EL (cell line): ENCODE measurements at places on chromosomes 2 and 18.
A peak's percentile ranks its signal among the peaks of the same experiment; 100 is the strongest.

GRCh38 chr2:174335988-174336500, 1.3 kb downstream of the SP9 start:
- DNase-seq: peak; percentile 58

DNA sequence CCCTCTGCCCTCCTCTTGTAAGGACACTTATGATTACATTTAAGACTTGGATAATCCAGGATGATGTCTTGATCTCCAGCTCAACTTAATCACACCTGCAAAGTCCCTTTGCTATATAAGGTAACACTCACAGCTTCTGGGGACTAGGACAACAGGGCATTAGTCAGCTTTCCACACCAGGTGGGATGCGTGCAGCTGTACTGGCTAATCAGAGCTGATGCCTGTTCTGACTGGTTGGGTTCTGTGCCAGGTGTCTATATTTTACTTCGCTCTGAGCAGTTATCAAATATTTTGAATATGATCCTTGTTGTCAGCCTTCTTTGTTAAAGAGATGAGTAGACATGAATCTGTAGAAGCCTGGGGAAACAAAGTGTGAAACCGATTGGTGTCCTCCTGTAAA, 115.5 kb upstream of the ATP8B1 start:
- no peak for DNase-seq

DNA sequence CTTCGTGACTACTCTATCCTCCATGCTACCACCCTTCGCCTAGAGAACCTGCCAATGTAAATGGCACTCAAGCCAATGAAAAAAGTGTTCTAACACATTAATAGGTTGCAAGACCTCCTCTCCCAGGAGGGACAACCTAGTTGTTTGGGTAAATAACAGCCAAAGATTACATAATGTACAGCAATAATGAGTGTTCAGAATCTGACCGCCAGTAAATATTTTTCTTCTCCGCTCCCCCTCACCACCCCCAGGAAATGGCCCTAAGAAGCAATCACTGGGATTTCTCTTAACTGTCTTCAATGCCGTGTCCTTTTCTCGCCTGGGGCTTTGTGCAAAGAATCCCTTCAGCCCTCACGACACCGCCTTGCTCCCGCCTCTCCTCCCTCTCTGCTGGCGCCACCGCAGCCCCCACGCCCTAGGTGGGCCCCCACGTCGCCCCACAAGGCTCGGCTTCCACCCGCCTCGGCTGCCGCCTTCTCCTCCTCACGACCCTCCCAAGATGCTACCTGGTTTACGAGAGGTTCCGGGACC, 458 bp downstream of the HYCC2 start:
- DNase-seq: peak; percentile 30

DNA sequence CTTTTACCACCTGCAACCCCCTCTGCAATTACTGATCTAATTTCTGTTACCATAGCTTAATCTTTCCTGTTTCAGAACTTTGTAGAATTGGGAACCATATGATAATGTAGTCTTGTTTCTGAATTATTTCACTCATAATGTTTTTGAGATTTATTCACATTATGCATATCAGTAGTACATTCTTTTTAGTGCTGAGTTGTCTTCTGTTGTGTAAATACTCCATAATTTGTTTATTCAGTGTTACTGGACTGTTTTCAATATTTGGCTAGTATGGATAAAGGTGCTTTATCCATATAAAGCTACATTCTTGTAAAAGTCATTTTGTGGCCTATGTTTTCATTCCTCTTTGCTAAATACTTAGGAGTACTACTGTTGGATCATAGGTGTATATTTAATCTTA, 152.5 kb downstream of the TAF4B start:
- DNase-seq: no peak

- DNase-seq: no peak
These were observed 38.1 kb downstream of the ZNF236 start for GRCh38 chr18:76860411-76860810.

- DNase-seq: peak; percentile 19
These were observed 57.9 kb upstream of the EPAS1 start for GRCh38 chr2:46239175-46239846.

DNA sequence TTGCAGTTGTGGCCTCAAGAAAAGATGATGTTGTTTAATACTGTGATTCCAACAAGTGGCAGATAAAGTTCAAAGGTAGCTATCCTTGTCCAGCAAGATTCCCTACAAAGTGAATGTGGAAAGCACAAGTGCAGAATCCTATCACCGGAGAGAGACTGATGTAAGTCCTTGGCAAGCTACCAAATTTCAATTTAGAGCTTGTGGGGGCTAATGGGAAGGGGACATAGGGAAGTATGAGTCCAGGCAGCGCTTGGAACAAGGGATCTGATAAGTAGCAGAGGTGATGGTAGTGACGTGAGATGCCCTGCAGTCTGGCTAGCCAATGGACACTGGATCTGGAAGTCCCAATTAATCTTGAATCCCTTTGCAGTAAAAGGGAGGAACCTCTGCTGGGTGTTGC, 165.2 kb upstream of the DTNA start:
- no peak for DNase-seq

DNA sequence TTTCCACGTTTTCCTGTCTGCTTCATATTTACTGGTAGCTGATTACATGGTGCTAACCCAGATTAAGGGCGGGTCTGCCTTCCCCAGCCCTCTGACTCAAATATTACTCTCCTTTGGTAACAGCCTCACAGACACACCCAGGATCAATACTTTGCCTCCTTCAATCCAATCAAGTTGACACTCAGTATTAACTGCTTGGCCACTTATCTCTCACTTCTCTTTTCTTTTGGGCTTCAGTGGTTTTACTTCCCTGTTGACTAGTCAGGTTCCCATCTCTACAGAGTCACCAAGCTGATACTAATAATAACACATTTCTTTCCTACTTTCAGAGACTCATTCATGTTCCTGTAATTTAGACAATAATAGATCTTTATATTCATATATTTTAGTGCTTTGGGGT, 302.2 kb upstream of the MAP2 start:
- DNase-seq: no peak

DNA sequence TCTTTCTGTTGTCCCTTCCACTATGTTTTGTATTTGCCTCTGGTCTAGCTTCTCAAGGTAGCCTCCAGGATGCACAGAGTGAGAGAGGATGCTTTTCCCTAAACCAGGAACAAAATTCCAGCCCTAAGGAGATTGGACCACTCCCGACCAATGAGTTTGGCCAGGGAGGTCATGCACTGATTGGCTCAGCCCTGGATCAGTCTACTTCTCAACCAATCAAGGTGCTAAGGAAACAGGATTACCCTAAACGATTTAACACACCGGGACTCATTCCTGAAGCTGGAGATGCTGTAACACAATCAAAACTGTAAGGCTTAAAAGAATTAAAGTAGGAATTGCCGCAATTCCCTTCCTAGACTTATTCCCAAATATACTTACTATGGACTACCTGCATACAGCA, 34.2 kb upstream of the NR4A2 start:
- no peak for DNase-seq

- no peak for DNase-seq
These were observed 39.2 kb upstream of the PNPT1 start for GRCh38 chr2:55732854-55733253.

- peak; percentile 64 for DNase-seq
These were observed 18.0 kb upstream of the FAP start for GRCh38 chr2:162261032-162261945.

- DNase-seq: no peak
These were observed 231.7 kb downstream of the KLHL29 start for GRCh38 chr2:23616630-23617029.

DNA sequence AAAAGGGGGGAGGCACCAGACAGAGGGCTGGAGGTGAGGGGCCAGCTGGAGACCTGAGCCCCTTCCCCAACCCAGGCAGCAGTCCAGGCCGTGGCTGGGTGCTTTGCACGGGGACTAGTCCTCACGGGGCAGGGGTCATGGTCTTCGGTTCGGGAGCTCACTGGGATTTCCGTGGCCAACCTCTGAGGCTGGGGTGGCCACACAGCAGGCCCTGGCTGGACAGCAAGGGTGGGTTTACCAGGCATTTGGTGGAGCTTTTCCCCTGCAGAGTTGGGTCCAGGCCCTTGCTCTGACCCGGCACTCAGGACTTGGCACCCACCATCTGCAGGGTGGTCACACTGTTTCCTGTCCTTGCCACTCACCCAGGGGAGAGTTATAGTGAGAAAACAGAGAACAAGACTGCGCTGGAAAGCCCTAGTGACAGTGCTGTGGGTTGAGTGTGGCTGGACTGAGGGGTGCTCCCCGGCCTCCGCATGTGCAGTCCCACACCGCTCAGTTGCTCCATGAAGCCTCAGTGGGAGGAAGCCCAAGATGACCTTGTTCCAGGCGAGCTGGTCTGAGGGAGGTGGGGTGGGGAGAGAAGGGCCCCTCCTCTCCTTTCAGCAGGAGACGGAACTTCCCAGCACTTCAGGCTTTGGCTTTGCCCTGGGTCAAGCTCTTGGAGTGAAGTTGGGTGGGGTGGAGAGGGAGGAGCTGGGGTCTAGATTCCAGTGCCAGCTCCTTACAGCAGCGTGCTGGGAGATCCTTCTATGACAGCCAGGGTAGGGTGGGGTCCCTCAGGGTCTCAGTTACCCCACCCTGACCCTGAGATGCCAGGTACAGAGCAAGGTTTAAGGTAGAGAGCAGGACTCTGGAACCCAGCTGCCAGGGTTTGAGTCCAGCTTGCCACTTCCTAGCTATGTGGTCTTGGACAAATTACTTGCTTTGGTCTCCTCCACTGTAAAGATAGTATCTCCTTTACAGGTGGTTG, 219.8 kb downstream of the DYSF start:
- DNase-seq: no peak

DNA sequence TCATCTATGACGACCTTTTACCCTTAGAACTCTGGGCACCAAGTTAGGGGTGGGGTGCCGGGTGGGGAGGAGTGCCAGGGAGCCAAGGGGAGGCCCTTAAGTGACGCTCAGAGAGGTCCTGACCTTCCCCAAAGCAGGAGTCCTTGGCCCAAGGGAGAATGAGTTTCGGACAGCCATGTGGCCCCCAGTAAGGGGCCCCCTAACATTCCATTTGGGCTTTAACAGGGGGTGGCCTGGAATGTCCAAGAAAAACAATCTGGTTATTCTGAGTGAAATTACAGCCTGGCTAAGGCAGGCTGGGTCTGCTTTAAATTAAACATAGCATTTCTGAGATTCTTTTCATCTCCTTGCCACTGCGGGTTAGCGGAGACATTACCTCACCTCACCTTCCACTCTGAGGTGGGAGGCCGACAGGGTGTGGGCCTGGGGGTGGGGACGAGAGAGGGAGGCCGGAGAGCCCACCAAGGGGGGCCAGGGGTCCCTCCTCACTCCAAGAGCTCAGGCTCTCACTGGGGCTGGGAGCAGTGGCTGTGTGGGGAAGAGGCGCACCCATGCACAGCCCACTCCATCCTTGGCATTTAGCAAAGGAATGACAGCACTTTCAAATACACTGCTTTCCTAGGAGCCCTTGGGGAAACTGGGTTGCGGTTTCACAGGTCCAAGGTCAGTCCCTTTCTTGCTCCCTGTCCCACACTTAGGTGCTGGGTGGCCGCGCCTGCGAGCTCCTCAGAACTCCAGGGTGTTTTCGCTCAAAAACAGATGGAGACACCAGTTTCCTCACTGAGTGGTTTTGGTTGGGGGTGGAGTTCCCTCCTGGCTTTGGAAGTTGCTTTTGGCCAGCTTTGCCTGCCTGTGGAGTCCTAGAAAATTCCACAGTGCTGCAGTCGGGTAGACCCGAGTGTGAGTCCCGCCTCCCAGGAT, 107.4 kb downstream of the POLR1A start:
- DNase-seq: peak; percentile 87

- DNase-seq: no peak
These were observed 566.2 kb upstream of the CDH2 start for GRCh38 chr18:28743115-28743514.

GRCh38 chr2:147500819-147501395, 343.9 kb upstream of the ACVR2A start:
- DNase-seq: no peak

DNA sequence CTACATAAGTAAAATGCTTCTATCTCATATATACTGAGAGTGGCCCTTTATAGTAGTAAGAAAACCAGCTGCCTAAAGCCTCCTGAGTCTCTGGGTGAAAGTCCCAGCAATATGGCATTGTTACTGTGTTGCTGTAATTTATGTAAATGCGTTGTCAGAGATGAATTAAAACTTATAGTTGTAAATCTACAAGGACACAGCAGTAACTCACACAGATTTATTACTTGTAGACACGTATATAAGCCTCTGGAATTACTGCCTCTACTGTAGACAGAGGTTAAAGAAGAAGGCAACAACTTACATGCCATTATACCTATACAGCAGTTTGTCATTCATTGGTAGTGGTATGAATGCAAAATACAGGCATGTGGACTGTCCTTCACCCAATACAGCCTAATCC, 169.1 kb upstream of the BOD1L2 start:
- no peak for DNase-seq

- peak; percentile 25 for DNase-seq
These were observed 7.3 kb upstream of the CHN1 start for GRCh38 chr2:175012516-175012915.

DNA sequence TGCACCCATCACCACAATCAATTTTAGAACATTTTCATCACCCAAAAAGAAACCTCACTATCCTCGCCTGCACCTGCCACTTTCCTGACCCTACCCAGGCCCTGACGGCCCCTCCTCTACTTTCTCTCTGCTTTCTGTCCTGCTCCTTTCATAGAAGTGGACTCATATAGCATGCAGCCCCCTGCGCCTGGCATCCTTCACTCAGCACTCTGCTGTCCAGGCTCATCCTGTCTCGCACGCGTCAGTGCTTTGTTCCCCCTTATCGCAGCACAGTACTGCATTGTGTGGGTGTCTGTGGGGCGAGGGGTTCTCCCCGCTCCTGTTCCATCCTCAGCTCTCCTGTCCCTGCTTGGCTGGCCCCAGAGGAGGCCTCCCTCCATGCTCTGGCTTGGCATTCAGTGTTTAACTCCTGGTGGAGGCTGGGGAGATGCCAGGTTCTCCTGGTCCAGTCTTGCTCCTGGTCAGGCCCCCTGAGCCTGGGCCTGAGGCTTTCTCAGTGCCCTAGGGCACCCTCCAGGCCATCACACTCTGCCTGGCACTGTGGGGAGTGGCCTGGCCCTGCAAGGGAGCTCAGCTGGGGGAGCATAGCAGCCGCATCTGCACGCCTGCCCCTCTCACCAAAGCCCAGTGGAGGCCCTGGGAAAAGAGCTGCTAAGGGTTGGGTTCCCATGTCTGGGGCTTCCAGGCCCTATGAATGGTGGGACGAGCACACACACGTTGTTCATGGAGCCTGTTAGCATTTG, 6.6 kb upstream of the TUBB6 start:
- no peak for DNase-seq

GRCh38 chr2:38907743-38908562, 18.3 kb downstream of the ARHGEF33 start:
- DNase-seq: no peak

GRCh38 chr2:218095853-218096252, 26.8 kb downstream of the RUFY4 start:
- no peak for DNase-seq

DNA sequence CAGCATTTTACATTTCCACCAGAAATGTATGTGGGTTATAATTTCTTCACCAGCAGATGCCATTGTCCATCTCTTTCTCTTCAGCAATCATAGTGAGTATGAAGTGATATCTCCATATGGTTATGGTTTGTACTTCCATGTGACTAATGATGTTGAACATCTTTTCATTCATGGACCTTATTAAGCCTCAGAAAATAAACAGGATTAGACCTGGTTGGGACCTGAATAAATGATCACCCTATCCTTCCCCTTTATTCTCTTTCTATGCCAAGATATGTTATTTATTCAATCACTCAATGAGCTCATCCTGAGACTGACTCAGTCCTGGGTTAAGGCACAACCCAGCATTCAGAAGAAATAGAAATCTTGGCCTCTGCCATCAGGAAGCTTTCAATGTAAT, 86.6 kb downstream of the ANTXR1 start:
- DNase-seq: peak; percentile 52
